ENCODE measurements at places on chromosomes 3 and 15.

- no peak for DNase-seq
Measured at GRCh38 chr15:69648212-69648611, 195.6 kb downstream of the RPLP1 start.

- no peak for DNase-seq
Measured at GRCh38 chr3:171240504-171240835, 213.9 kb upstream of the SLC2A2 start.

DNA sequence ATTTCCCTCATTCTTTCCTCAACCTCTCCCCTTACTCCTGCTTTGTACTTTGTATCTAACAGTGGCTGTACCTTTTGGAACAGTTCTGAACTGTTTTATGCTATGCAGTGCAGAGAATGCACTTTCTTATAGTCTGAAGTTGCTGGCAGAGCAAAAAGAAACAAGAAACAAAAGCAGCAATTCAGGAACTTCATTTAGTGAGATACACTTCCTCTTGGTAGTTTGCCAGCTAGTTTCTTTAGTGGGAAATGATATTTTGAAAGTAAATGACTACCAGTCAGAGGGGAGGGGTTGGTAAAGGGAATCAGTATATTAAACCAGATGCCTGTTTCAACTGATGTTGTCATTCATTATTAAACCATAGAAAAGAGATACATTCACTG is 55.0 kb upstream of the CHD2 start:
- no peak for DNase-seq

DNA sequence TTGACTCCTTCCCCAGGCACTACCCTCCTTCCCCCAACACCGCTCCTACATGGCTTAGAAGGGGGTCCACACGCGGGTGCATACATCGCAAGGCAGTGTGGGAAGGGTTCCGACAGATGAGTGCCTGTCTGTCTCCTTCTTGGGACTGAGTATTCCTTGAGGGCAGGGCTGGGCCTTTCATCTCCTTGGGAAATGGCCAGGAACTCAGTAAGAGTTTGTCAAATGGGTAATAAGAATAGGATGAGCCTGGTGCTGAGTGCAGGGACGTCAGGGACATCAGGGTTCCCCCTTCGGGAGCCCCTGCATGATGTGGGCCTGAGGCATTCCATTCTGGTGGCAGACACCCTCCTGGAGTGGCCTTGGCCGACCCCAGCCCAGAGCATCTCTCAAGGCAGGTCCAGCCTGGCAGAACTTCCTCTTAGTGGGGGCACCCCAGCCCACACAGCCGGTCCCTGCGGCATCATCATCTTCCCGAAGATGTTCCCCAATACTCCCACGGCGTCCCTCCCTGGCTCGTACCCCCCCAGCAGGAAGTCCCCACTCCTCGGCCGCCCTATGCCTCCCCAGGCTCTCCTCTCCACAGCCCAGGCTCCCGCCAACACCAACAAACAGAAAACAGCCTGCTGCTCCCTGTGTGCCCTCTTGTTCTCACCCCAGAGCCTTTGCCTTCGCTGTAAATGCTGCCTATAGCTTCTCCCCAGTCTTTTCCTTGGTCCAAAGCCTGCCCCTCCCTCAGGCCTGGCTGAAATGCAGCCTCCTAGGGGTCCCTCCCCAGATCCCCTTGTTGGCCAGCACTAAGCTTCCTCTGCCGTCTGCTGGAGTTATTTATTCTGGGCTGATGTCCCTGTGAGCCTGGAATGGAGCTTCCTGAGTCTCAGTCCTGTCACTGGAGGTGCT is 67.5 kb upstream of the LCTL start:
- no peak for DNase-seq

GRCh38 chr3:192039593-192039992 is 578.6 kb downstream of the PYDC2 start:
- no peak for DNase-seq

DNA sequence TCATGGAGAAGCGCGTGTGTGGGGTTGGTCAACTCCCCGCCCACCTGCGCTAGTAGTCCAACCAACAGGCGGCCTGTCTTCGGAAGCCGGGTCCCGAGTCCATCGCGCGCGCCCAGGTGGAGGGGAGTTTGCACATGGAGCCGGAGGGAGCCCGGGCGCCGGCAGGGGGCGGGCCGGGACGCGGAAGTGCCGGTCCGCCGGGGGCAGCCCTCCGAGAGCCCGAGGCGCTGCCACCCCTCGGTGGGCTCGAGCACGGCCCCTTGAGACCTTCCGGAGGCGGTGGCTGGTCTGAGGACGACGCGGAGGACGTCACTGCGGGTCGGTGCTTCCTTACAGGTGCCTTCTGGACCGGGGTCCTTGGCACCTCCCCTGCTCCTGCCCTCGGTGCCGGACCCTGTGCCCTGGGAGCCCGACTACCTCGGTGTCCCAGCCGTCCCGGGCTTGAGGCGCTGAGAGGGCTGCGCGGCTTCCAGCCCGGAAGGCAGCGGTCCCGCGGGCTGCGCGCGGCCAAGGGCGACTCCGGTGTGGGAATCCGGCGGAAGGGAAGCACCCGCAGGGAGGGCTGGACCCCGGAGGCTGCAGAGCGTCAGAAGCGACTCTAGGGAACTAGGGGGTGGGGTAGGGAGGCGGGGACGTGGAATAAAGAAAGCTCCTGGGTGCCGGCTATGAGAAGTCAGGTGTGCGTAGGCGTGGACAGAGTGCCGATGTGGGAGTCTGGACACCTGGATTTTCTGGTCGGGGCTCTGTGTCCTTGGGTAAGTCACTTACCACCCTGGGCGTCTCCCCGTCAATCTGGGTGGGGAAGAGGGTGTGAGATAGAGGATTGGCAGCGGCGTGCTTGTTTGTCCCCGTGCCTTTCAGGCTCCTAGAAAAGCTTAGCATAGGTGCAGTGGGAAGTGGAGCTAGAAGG is 212.3 kb downstream of the FGF12 start:
- no peak for DNase-seq
